Large intestine (tissue), 12 donors: ENCODE measurements at places on chromosomes 3 and 15. TPM values are rescaled to one million over a fixed set of nuclear protein-coding genes. Genes with fewer than 3 reads are reported as not detected.

Gene IMPG2
- polyA plus RNA-seq, result 0.57 TPM

Gene TTLL13
- 0.33 TPM for polyA plus RNA-seq

Gene ACKR4
- 4.4 TPM for polyA plus RNA-seq

Gene KCTD6
- 25.3 TPM for polyA plus RNA-seq

Gene WDR72
- 0.75 TPM for polyA plus RNA-seq

Gene C3orf80
- polyA plus RNA-seq, result 0.72 TPM

Gene FGD5
- polyA plus RNA-seq, result 6.3 TPM

GRCh38 chr15:83549623-83550022 is 102.5 kb downstream of the SH3GL3 start:
- DNase-seq, result no peak

DNA sequence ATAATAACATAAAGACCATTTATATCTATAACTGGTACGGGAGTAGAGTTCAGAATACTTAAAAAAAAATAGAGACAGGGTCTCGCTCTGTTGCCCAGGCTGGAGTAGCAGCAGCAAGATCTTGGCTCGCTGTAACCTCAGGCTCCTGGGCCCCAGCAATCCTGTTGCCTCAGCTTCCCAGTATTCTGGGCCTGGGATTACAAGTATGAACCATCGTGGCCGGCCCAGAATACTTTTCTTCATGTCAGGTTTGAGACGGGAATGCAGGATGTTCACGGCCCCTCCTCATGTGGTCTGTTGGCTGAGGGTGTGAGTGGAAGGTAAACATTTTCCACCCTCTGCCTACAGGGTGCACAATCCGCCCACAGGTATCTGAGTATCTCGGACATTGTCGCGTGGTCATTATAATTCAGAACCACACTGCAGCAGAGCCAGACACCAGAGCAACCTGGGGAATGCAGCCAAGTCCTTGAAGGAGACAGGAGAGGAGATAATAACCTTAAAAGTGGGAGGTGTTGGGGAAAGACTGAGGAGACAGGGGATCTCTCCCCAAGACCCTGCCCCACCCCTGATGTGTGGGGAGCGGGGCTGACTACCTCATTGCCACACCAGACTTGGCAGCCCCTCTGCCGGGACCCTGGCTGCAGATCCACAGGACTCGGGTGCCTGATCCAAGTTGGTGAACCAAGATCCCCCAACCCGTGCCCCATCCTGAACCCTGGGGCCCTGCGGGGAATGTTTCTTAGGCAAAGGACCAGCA is 106.8 kb downstream of the ADCY5 start:
- DNase-seq, result no peak

GRCh38 chr15:74783072-74783807 is 1.4 kb downstream of the CSK start:
- no peak for DNase-seq

GRCh38 chr3:110199588-110199943 is 862.2 kb upstream of the DPPA4 start:
- no peak for DNase-seq

DNA sequence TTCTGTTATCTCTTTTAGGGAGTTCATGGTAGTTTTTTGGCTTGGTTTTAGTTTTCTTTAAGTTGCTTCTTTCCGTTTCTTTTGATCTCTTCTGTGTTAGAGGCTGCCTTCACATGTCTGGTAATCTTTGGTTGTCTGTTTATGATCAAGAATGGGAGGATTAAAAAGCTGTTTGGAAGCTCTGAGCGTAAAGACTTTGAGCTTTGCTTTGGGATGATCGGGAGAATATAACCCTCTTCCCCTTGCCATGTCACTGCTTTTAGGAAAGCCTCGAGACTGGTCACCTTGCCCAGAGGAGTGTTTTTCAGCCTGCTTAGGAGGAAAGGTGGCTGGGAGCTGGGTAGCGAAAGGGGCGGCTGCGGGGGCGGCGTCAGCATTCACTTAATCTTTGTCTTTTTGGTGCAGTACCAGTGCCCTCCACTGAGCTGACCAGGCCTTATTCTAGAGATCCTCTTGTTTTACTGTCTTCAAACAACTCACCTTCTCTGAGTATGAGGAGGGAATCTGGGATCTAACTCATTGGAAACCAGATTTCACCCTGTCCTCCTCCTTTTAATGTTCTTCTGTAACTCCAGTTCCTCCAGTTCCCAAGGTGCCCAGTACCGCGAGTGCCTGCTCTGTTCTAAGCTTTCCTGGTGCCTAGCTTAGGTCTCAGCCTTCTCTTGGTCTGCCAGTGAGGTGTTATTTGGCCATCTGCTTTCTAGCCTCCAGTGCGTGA is 15.5 kb downstream of the TATDN2 start:
- peak; percentile 39 for DNase-seq

DNA sequence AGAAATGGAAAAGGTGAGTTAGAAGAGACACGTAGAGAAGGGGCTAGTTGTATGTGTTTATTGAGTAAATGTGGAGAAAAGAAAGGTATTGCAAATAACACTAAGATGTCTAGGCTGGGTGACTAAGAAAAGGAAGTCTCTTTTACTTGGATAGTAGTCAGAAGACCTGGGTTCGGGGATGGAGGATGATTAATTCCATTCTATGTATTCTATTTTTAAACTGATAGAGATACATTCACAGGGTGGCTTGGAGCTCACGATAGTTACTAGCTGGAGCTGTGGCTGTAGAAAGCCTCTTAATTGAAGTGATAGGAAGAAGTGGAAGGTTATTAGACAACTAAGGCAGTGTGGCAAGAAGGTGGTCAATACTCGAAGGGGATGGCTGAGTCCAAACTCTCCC is 65.9 kb upstream of the TNIK start:
- DNase-seq, result no peak

GRCh38 chr3:178059119-178059518 is 477.1 kb upstream of the KCNMB2 start:
- DNase-seq, result no peak

DNA sequence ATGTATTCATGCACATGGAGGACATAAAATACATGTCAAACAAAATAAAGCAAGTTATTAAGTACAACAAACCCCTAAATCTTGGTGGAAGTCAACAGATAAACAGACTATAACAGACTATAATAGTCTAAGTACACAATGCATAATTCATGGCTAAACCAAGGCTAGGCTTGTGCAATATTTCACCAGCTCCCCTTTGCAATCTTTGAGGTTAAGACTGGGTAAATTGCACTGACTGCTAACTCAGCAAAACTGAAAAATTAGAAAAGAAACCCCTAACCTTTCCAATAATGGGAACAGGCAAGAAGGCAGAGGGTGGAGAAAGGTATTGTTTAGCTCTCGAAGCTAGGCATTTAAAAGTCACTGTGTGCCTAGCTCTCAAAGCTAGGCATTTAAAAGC is 304.9 kb upstream of the WNT5A start:
- DNase-seq, result no peak
